ENCODE measurements at places on chromosomes 4 and X. TPM values are rescaled to one million over a fixed set of nuclear protein-coding genes. Genes with fewer than 3 reads are reported as not detected.

DNA sequence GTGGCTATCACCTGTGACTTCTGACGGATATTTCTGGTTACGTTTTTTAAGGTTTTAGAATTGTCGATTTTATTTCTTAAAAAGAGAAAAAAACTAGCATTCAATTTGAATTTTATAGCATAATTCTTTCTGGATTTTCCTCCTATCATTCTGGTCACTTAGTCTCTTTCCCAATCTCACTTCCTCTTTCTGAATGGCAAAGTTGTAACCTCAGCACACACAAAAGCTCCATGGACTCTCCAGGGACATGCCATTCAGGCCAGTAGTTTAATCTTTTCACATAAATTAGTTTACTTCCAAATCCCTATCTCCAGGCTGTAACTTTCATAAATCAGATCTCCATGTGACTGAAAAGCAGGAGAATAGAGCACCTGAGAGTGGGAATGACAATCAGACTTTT is 110.7 kb downstream of the ARAP2 start:
- DNase-seq, result no peak

DNA sequence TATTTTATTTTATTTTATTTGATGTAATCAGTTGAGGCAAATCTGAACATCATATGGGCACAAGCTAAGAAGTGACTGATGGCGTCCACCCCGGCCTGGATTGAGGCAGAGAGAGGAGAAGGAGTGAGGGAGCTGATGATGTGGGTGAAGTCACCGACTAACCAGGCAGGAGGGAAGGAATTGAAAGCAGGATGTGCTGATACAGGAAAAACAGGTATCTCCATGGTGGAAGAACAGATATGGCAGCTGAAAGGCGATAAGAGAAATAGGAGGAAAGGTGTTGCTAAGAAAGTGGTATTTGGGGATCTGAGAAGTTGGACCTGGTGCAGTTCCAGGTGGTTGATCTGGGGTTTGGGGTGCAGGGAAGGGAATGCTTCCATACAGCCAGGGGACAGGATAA is 37.6 kb upstream of the GYPB start:
- no peak for DNase-seq

DNA sequence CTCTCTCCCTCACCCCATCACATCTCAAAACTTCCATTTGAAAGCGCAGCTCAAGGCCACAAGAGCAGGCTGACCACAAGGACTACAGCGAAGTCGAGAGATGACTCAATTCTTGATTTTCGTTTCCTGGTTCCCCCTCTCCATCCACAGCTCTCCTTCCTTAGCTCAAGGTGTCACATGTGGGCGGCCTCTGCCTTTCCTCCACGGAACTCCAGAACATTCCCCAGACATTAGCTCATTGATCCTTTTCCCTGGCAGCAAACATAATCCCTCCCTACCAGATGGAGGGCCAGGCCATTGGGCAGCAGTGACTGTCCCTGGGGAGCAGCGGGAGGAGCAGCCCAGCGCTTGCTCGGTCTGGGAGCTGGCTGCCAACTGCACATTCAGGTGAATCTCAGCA is 56.3 kb downstream of the CCDC149 start:
- no peak for DNase-seq

FTSJ1 gene
- 40.2 TPM for polyA plus RNA-seq

SUPT20HL1 gene
- polyA plus RNA-seq, result not detected

STK32B gene
- 10.6 TPM for polyA plus RNA-seq
